DMS79 (cell line): ENCODE measurements at places on chromosomes 5 and 9.

DNA sequence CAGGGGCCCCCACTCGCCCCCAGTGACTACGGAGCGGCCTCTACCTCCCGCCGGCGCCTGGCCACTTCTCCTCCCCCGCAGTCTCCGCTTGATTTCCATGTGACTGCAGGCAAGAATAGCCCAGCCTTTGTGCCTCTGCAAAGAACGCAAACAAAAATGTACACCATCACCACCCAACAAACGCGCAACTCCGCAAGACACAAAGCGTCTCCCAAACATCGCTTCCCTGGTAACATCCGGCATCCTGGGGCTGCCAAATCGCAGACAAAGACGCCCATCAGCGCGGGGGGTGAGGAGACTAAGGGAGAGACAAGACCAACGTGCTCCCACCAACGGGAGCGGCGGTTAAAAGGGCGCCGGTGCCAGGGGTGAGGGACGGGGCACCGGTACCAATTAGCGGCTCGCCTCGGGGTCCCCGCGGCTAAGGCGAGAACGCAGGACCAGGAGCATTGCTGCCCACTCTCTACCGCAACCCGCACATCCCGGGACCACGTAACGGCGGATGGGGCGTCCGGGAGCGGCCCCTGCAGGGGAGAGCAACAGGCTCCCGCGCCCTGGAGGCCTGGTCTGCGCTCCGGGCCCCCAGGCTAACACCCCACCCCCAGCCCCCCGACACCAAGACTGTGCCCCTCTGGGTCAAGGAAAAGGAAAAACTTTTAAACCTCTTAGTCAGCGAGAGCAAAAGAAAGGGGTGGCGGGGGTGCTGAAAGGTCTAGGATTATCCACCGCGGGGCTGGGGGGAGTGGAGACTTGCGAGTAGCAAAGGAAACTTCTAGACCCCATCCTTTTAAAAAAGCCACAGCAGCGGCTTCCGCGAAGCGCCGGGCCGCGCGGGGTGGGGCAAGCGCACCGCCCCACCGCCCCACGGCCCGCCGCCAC, 885 bp downstream of the MPDZ start:
- peak; percentile 51 for DNase-seq

DNA sequence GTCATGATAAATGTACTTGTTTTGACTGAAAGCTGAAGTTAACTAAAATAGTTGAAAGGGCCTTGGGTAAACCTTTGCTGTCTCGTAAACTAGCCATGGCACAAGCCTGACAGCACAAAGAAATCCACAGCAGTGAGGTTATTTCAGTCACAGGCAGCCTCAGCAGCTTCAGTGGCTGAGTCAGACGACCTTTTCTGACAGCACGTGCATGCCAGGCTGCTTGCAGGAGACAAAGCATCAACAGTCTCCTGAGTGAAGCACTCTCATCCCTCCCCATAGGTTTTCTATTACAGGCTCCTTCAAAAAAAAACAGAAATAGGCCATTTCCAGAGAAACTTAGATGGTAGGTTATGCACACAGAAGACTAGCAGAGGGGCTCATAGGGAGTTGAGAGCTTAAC, 34.6 kb downstream of the OXCT1 start:
- DNase-seq: no peak

GRCh38 chr5:12861886-12862654, 957.8 kb upstream of the CTNND2 start:
- DNase-seq: no peak

GRCh38 chr5:252546-252945, 18.9 kb upstream of the PDCD6 start:
- DNase-seq: no peak

DNA sequence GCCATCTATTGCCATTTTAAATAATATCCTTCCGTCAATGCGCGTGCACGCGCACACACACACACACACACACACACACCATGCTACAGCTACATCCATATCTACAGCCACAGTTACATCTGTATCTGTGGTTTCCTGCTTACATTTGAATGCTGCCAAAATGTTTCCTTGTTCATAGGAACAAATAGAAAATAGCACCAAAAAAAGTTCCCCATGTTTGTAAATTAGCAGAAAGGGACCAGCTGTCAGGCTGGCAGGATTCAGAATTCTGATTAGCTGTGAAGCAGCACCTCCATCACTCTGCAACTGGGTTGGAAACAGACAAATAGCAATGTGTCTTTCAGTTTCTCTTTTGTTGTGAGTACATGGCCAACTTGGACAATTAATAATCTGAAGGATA, 601.5 kb downstream of the IRX1 start:
- DNase-seq: no peak

- DNase-seq: no peak
Measured at GRCh38 chr5:38373743-38374142, 115.4 kb downstream of the EGFLAM start.

DNA sequence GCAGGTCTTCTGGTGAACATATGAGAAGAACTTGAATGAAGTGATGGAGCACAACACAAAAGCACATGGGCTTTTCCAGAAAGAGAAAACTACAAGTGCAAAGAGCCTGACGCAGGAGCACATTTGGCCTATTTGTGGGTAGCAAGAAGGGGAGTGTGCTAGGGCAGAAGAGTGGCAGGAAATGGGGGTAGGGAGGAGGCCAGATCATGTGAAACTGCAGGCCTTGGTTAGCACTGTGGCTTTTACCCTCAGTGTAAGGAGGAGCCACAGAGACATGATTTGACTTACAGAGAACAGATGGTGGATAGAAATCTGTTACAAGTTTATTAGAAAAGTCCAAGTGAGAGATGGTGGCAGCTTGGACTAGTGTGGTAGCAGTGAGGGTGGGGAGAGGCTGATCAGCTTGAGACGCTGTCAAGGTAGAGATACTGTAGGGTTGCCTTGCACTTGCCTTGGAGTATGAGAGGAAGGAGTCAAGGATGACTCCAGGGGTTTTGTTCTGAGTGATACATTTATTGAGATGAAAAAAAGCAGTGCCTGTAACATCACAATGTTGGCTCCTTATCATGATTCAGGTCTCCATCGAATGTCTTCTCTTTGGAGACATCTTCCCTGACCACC, 126.7 kb downstream of the PPP2R2B start:
- DNase-seq: no peak

DNA sequence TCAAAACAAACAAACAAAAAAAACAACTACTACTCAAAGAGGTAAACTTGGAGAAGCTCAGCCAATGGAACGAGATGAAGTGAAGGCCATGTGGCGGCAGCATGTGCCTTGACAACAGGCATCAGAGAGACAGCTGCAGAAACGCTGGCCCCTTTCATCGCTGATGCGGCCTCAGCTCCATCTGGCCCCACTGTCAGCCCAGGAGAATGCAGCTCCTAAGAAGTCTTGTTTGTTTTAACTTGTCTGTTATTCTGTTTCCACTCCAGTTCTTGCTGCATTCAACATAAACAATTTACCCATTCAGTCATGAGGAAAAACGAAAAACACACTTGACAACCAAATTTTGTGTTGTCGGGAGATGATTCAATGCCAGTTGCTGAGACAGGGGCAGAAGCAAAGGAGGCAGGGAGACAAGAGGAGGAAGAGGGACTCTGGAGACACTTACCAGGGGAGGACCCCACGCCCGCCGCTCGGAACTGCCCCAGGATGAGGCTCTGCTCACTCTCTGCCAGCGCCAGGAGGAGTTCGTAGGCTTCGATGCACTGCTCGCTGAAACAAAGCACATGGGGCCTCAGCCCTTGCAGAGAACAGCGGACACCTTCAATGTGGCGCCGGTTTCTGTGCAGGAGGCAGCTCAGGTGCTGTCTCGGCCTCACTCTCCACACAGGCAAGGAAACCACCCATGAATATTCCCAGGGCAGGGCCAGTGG, 91.2 kb downstream of the DCP2 start:
- DNase-seq: no peak

- DNase-seq: no peak
Measured at GRCh38 chr9:90365666-90366065, 277.0 kb downstream of the DIRAS2 start.

- DNase-seq: no peak
Measured at GRCh38 chr9:15069106-15069505, 158.9 kb upstream of the FREM1 start.

- DNase-seq: no peak
Measured at GRCh38 chr5:133709209-133709725, 96.9 kb upstream of the FSTL4 start.
